ENCODE measurements at places on chromosomes 7 and 10.

DNA sequence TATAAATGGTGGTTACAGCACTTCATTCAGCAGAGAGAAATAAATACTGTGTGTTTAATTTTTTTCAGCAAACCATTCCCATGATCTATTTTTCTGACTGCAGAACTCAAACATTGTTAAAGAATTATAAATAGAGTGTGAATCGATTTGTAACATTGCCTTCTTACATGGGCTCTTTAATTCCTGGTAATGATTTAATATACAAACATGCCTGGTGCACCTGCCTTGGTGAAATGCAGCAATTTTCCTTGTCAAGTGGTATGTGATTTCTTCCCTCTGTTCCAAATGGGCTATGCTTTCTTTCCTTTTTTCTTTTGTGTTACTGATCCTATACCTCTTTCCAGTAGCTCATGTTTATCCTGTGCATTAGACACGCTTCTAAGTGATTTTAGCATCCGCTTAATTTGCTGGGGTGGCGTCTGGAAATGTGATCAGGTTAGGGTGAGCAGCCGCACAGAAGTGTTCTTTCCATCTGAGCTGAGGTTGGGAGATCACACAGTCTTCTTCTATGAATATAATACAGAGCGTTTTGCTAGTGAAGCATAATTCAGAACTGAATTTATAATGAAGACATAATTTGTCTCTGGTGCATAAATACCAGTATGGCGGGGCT is 94.3 kb upstream of the ITGB1 start:
- DNase-seq: no peak

DNA sequence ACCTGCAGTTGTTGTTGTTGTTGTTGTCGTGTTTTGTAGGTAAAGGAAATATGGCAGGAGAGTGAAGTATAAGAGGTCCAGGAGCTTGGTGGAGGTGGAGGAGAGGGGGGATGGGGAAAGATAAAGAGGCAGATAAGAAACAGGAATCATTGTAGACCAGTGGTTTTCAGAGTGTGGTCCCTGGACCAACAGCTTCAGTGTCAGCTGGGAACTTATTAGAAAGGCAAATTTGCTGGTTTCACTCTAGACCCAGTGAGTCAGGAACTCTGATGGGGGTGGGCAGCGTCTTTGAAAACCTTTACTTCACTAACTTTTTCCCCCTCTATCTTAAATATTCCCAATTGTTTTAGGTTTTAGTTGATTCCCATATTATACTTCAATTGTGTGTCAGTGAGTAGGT is 241.5 kb downstream of the AUTS2 start:
- DNase-seq: no peak

- DNase-seq: no peak
Observed at GRCh38 chr7:99137411-99138180, 6.3 kb downstream of the SMURF1 start.

GRCh38 chr7:131057015-131057793 is 270.5 kb upstream of the MKLN1 start:
- DNase-seq: no peak

- no peak for DNase-seq
Observed at GRCh38 chr7:127706766-127707165, 54.8 kb downstream of the SND1 start.

GRCh38 chr7:78073609-78074382 is 275.2 kb downstream of the PHTF2 start:
- no peak for DNase-seq

GRCh38 chr7:131300572-131301466 is 26.9 kb upstream of the MKLN1 start:
- DNase-seq: no peak

DNA sequence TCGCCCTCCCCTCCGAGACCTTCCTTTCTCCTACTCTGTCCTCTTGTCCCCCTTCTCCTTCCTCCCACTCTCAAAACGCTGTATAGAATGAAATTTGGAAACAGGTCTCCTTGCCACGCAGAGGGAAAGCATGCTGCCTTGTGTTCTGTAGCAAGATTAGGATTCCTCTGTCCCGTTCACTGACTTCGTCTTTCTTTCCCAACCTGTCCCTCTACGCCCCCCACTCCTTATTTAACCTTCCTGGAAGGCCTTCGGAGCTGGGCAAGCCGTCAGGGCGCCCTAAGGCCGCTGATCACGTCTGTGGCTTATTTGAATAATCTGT is 1.3 kb downstream of the HOXA9 start:
- no peak for DNase-seq
